Pulmonary artery endothelial cell (primary cell): ENCODE measurements at places on chromosomes 7 and 10.

DNA sequence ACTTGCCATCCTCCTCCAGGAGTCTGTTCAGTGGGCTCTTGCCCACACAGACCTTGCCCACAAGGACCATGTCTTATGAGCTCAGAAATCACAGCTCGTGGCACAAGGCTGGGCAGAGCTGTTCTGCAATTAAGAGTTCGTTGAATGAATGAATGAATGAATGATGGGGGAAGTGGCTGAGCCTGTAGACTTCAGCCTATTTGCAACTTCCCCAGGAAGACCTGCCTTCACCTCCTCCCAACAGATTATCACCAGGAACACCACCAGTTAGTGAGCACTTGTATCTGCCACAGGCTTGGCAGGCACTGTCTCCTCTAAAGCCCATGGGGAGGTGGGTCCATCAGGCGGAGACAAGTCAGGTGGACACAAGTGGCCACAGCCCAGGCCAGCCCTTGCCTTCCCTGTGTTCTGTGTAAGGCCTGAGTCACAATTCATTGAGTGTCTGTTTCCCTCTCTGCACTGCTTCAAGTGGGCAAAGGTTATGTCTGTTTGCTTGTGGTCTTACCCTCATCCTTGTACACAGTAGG, 1.8 kb upstream of the FGF8 start:
- DNase-seq = no peak

DNA sequence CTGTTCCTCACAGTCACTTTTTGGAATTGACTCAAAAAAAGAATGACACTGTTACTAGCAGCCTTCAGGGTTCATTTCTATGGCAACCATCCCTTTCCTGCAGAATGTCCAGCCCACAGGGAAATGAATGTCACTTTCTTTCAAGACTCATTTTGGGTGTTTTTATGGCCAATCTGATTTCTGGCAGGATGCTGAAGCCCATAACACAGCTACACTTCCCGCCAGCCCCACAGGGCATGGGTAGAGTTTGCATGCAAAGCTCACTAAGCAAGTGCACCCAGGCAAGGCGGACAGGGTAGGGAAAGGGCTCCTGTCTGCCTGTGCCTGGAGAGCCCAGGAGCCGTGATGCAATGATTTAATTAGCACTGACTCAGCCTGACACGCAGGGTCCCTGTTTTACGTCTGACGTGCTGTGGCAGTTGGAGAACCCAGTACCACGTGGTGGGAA, 26.1 kb upstream of the GPAM start:
- DNase-seq = no peak

- no peak for DNase-seq
Observed at GRCh38 chr7:89183712-89184111, 388.2 kb upstream of the TEX47 start.

GRCh38 chr10:98080494-98080893, 50.1 kb upstream of the CRTAC1 start:
- no peak for DNase-seq

GRCh38 chr7:56115852-56116538, at the start of gene NUPR2:
TSS of gene NUPR2 (minus strand) at chr7:56116417. CDS start at chr7:56116314, 103 bp downstream.
- DNase-seq = no peak

GRCh38 chr10:37495415-37495814, 362.0 kb downstream of the ZNF248 start:
- no peak for DNase-seq

- DNase-seq = no peak
Observed at GRCh38 chr7:92732316-92733036, 103.9 kb downstream of the CDK6 start.

GRCh38 chr7:134599371-134599770, 47.3 kb upstream of the BPGM start:
- no peak for DNase-seq

GRCh38 chr7:69603937-69604494, 5.7 kb downstream of the AUTS2 start:
- no peak for DNase-seq

- no peak for DNase-seq
Observed at GRCh38 chr10:127926455-127926854, 19.6 kb downstream of the PTPRE start.

DNA sequence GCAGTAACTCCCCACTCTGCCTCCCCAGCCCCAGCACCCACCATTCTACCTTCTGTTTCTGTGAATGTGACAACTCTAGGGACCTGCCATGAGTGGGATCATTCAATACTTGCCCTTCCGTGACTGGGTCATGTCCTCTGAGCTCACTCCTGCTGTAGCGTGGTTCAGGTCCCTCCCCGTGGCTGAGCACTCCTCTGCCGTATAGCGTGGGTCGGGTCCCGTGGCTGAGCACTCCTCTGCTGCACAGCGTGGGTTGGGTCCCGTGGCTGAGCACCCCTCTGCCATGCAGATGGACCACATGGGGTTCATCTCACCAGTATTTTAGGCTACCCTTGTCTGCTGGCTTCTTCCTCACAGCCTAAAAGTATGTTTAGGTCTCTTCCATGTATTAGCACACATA, 43.0 kb downstream of the INSIG1 start:
- no peak for DNase-seq

DNA sequence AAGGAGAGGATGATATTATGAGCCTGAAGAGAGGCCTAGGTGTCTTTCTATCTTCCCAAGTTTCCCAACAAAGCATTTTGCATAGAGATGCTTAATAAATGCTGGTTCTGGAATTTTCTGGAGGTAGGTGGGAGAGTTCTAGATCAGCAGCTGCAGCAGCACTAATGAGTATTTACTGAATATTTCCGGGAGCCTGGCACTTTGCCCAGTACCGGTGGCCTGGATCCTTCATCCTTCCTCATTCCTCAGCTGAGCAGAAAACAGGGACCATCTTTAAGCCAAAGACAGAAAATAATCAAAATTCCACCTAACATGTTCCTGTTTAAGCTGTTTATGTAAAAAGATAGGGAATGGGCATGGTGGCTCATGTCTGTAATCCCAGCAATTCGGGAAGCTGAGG, 813.2 kb upstream of the AUTS2 start:
- no peak for DNase-seq

- no peak for DNase-seq
Observed at GRCh38 chr10:125824736-125825135, 1.4 kb downstream of the BCCIP start.

- DNase-seq = no peak
Observed at GRCh38 chr10:32068569-32068968, 12.3 kb upstream of the KIF5B start.

DNA sequence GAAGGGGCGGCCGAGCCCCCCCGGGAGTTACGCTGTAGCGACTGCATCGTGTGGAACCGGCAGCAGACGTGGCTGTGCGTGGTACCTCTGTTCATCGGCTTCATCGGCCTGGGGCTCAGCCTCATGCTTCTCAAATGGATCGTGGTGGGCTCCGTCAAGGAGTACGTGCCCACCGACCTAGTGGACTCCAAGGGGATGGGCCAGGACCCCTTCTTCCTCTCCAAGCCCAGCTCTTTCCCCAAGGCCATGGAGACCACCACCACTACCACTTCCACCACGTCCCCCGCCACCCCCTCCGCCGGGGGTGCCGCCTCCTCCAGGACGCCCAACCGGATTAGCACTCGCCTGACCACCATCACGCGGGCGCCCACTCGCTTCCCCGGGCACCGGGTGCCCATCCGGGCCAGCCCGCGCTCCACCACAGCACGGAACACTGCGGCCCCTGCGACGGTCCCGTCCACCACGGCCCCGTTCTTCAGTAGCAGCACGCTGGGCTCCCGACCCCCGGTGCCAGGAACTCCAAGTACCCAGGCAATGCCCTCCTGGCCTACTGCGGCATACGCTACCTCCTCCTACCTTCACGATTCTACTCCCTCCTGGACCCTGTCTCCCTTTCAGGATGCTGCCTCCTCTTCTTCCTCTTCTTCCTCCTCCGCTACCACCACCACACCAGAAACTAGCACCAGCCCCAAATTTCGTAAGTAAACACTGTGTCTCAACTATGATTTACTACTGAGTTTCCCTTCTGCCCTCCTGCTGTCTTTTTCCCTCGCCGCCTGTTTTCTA, 666 bp downstream of the NRG3 start:
- no peak for DNase-seq

- no peak for DNase-seq
Observed at GRCh38 chr7:95976369-95977060, 204.2 kb downstream of the DYNC1I1 start.

DNA sequence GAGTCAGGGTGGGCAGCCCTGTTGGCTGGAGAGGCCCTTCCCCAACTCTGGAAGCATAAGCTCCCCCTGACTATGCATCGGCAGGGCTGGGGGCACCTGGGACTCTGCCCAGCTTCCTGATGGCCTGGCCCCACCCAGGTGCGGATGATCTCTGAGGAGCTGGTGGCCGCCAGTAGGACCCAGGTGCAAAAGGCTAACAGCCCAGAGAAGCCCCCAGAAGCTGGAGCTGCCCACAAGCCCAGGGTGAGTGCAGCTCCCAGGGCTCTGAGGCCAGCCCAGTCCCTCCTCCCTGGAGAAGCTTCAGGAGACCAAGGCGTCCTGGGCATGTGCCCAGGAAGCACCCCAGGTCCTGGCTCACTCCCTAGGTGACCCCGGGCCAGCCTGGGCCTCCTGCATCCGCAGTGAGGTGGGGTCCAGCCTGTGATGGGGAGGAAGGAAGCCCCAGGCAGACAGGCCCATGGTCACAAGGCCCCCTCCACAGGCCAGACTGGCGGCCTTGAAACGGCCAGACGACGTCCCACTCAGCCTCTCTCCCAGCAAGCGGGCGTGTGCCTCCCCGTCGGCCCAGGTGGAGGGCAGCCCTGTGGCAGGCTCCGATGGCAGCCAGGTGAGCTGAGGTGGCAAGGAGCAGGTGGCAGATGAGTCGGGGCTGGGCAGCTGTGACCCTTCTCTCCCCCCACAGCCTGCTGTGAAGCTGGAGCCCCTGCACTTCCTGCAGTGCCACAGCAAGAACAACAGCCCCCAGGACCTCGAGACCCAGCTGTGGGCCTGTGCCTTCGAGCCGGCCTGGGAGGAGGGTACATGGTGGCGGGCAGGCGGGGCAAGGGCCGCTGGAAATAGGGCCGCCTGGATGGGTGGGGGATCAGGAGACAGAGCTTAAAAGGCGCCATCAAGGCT, 3.0 kb downstream of the LRWD1 start:
- no peak for DNase-seq

DNA sequence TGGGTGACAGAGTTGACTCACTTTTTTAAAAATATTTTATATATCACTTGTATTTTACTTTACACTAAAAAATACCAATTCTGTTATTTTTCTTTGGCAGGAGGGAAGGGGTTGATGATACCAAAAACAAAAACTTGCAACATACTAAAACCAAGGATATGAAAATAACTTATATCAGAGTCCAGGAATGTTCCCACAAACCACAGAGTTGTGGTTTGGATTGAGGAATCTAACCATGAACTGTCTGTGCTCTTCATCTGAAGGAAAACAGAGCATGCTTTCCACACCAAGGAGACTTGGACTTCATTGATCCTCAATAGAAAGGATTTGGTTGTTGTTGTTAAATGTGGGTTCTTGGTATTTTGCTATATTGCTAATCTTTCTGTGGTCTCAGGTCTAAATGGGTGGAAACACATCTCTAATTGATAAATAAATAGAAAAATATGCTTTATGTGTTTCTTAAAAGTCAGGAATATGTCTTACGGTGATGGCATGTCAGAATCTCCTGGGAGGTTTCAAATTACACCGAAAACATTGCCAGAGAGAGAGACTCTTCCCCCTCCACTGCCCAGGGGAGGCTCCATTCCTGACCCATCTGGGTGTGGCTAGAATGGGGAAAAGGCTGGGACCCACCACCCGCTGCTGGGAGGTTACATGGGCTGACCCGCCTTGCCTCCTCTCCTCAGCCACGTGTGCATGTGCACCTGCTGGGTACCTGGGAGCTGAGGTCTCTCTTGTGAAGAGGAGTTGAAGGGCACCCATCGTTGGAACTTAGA, 46.9 kb upstream of the STK17A start:
- DNase-seq = no peak

GRCh38 chr10:84820120-84820519, 491.7 kb downstream of the CCSER2 start:
- no peak for DNase-seq

GRCh38 chr7:107563081-107563774, 492 bp downstream of the COG5 start:
- DNase-seq = no peak

GRCh38 chr7:134287916-134288659, 28.6 kb downstream of the SLC35B4 start:
- DNase-seq = no peak

GRCh38 chr7:90262438-90262837, 17.5 kb downstream of the CFAP69 start:
- DNase-seq = no peak

- DNase-seq = no peak
Observed at GRCh38 chr10:13481690-13482089, 47.1 kb downstream of the BEND7 start.

GRCh38 chr7:31478721-31479120, 35.2 kb upstream of the ITPRID1 start:
- no peak for DNase-seq

GRCh38 chr7:39504963-39505362, 61.2 kb upstream of the YAE1 start:
- no peak for DNase-seq

- peak; percentile 72 for DNase-seq
Observed at GRCh38 chr7:12771378-12771877, 84.0 kb downstream of the ARL4A start.

DNA sequence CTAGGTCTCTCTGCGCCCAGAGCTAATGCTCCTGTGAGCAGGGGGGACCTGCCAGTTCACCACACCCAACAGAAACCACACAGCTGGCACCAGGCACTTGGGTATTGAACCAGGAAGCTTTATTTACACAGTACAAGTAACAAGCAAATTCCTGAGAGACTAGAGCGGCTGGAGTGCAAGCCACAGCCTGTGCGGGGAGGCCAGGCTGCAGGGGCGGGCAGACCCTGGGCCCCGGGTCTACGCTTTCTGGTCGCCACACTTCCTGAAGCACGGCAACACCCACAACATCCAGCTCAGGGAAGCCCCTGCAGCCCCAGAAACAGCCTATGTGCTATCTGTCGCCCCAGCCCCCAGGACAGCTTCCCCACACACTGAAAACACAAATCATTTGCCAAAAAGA, 125.0 kb downstream of the FAM53B start:
- DNase-seq = no peak

DNA sequence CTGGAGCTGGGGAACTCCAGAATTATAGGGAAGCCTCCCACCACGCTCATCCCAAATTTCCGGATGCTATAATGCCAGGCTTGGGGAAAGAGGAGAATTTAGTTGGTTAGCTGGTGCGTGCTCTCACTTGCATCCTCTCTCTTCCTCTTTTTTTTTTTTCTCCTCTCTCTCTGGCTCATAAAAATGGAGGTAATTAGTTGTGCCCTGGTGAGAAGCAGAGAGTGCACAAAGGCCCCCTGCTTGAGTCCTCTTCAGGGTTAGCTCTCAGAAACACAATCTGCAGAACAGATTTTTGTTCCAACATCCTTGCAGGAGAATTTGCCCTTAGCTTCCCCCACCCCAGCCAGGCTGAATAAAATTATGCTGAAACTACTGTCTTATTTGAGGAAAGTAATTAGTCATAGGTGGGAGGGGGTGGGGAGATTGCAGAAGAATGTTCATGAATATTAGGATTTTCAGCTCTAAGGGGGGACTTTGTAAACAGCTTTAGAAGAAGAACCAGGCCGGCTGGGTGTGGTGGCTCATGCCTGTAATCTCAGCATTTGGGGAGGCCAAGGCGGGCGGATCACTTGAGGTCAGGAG, 7.6 kb downstream of the SERPINE1 start:
- no peak for DNase-seq

- DNase-seq = no peak
Observed at GRCh38 chr7:35748371-35748770, 52.5 kb upstream of the SEPTIN7 start.

GRCh38 chr7:139730746-139731612, 46.8 kb downstream of the HIPK2 start:
- DNase-seq = no peak
